HepG2 (cell line): ENCODE measurements at places on chromosomes 1 and 21.

GRCh38 chr1:212903664-212904063, 45.6 kb downstream of the FLVCR1 start:
- DNase-seq = no peak
- H3K27me3 ChIP-seq = no peaks in the 10 kb centered on the region
- H3K4me1 ChIP-seq = no peaks in the 10 kb centered on the region
- no peaks in the 10 kb centered on the region for H3K36me3 ChIP-seq

DNA sequence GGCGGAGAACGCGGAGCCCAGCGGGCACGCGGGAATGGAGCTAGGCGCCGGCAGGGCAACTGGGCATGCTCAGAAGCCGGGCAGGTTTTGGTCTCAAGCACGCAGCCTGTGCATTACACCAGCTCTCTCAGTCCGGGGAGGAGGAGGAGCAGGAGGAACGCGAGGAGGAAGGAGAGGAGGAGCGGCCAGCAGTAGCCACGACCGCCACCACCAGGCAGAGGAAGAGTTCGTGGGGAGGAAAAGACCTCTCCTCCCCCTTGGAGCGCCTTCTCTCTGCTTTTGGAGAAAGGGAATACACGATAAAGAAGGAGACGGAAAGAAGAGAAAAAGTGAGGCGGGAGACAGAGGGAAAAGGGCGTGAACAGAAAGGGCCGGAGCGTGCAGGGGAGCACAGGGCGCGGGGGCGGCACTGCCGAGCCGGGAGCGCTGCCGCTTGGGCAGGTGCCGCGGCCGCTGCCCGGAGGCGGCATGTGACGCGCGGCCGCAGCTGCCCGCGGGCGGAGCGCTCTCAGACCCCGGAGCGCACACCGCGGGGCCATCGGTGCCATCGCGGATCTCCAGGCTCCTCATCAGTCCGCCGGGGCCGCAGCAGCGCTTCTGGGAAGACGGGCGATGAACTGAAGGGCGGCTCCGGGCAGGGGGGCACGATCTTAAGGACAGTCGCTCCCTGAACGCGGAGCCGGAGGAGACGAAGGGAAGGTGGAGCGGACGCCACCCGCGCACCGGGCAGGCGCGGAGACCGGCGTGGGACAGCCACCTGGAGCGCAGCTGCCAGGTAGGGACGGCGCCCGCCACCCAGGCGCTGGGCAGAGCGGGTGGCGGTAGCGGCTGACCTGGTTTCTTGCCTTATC, at the start of gene CHRM3:
TSS of gene CHRM3 (plus strand) at position 116 of the 851 bp plus-strand sequence. CDS start 520,884 bp downstream, outside the sequence.
- no peak within 1 kb of the TSS for H3K27ac ChIP-seq
- no peaks in the 10 kb centered on the region for H3K27me3 ChIP-seq
- no peak within 1 kb of the TSS for H3K4me3 ChIP-seq
- DNase-seq = no peak
- no peaks in the 10 kb centered on the region for H3K4me1 ChIP-seq
- no peaks in the 10 kb centered on the region for H3K36me3 ChIP-seq

DNA sequence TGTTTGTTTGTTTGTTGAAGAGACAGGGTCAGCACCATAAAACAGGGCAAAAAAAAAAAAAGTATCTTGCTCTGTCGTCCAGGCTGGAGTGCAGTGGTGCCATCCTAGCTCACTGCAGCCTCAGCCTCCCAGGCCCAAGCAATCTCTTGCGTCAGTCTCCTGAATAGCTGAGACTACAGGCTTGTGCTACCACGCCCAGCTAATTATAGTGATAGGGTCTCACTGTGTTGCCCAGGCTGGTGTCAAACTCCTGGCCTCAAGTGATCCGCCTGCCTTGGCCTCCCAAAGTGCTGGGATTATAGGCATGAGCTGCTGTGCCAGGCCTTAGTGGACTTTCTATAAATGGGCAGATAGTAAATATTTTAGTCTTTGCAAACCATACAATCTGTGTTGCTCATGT, 19.2 kb downstream of the DDI2 start:
- no peak for DNase-seq
- no peaks in the 10 kb centered on the region for H3K4me1 ChIP-seq
- no peak overlapping the region for H3K4me3 ChIP-seq
- H3K27ac ChIP-seq = no peak overlapping the region
- H3K27me3 ChIP-seq = no peaks in the 10 kb centered on the region

DNA sequence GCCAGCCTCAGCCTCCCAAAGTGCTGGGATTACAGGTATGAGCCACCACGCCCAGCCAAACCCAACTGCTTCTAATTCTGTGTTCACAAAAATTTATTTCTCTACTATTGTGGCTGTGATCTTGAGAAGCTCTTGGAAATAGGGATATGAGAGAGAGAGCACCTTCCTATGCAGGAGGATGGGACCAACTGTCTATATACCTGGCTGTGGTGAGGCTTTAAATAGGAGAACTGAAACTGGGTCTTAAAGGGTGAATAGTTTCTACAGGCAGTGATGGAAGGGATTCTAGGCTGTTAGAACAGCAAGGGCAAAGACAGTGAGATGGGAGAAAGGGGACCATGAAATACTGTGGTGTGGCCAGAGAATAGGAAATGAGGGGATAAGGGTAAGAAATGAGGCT, 8.3 kb upstream of the PTCH2 start:
- H3K27me3 ChIP-seq = no peaks in the 10 kb centered on the region
- no peaks in the 10 kb centered on the region for H3K36me3 ChIP-seq
- no peak overlapping the region for H3K27ac ChIP-seq
- H3K4me1 ChIP-seq = peaks cover 33% of the 10 kb centered on the region
- DNase-seq = no peak

GRCh38 chr1:202416641-202417040, 68.1 kb downstream of the PPP1R12B start:
- no peak overlapping the region for H3K4me3 ChIP-seq
- no peaks in the 10 kb centered on the region for H3K36me3 ChIP-seq
- no peak overlapping the region for H3K27ac ChIP-seq

- H3K27me3 ChIP-seq = no peaks in the 10 kb centered on the region
- H3K27ac ChIP-seq = no peak overlapping the region
- no peaks in the 10 kb centered on the region for H3K4me1 ChIP-seq
- no peak overlapping the region for H3K4me3 ChIP-seq
- H3K36me3 ChIP-seq = no peaks in the 10 kb centered on the region
Measured at GRCh38 chr1:174916846-174917245, 82.9 kb upstream of the CACYBP start.

DNA sequence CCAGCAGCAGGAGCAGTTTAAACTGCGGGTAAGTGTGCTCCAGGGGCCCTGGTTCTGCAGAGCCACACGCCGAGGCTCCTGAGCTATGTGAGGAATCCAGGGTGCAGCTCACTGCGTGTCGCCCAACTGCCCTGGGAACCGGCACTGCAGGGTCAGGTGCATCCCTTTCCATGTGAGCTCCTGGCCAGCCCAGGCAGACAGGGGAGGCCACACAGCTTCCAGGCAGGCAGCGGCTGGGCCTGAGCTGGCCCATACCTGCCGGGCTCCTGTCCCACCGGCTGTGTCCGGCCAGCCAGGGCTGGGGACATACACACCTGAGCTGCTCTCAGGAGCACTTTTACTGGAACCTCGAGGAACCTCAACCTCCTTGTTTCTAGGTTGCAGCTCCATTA, 18.6 kb upstream of the COL18A1 start:
- peaks cover 59% of the 10 kb centered on the region for H3K27me3 ChIP-seq
- no peak for DNase-seq
- no peaks in the 10 kb centered on the region for H3K36me3 ChIP-seq
- H3K4me1 ChIP-seq = peaks cover 68% of the 10 kb centered on the region
- no peak overlapping the region for H3K4me3 ChIP-seq
- no peak overlapping the region for H3K27ac ChIP-seq

- H3K27ac ChIP-seq = no peak overlapping the region
- no peaks in the 10 kb centered on the region for H3K27me3 ChIP-seq
- H3K4me3 ChIP-seq = no peak overlapping the region
- peaks cover 9% of the 10 kb centered on the region; the same call in 1 of the 2 replicates for H3K4me1 ChIP-seq
- no peaks in the 10 kb centered on the region for H3K36me3 ChIP-seq
Measured at GRCh38 chr1:244391761-244392160, 59.9 kb downstream of the ADSS2 start.

DNA sequence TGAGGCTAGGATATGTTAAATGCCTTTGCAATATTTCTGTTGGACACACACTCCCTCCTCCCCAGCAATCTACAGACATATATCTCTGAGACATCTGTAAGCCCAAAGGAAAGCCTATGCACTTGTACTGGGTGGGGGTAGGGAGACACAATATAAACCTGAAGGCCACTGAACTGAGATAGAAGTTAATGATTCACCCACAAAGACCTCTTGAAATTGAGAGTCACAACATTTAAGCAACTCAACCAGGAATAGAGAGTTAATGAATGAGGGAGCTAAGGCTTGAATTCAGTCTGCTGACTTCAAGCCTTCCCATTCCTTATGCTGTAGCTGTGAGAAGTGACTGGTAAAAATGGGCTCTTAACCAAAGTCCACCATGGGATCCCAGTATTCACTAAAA, 5.0 kb downstream of the OR10J1 start:
- no peaks in the 10 kb centered on the region for H3K36me3 ChIP-seq
- DNase-seq = no peak
- H3K4me3 ChIP-seq = no peak overlapping the region

- no peaks in the 10 kb centered on the region for H3K27me3 ChIP-seq
- H3K4me3 ChIP-seq = no peak overlapping the region
- DNase-seq = no peak
- no peaks in the 10 kb centered on the region for H3K36me3 ChIP-seq
- H3K27ac ChIP-seq = no peak overlapping the region
Measured at GRCh38 chr1:45365051-45365450, 24.8 kb upstream of the MUTYH start.

- no peaks in the 10 kb centered on the region; the same call in 2 of the 3 replicates for H3K27me3 ChIP-seq
- H3K4me1 ChIP-seq = peaks cover 80% of the 10 kb centered on the region
- peak overlapping the region; percentile 89 for H3K4me3 ChIP-seq
- peak overlapping the region; percentile 93 for H3K27ac ChIP-seq
- no peaks in the 10 kb centered on the region for H3K36me3 ChIP-seq
Measured at GRCh38 chr1:147241934-147242448, 493 bp upstream of the CHD1L start.

GRCh38 chr1:58852731-58853485, 69.1 kb upstream of the JUN start:
- peaks cover 8% of the 10 kb centered on the region for H3K27me3 ChIP-seq
- H3K4me1 ChIP-seq = peaks cover 67% of the 10 kb centered on the region
- no peak overlapping the region for H3K27ac ChIP-seq
- H3K36me3 ChIP-seq = no peaks in the 10 kb centered on the region

DNA sequence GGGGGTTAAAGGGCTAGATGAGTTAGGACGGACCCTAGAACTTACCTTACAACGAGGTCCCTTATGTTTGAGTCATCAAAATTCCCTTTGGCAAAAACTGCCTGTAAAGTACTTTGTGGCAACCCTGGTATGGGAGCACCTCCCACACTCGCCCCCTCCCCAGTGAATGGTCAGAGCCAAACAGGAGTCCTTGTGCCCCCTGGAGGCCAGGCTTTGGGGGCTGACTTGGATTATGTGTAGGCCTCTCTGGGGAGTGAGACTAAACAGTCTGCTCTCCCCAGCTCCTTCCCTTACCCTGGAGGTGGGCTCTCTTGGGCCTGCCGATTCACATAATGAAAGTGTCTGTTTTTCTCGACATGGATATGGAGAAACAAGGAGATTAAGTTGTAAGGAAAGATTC, 81.2 kb downstream of the ADCY10 start:
- H3K4me3 ChIP-seq = no peak overlapping the region
- no peaks in the 10 kb centered on the region for H3K36me3 ChIP-seq
- H3K4me1 ChIP-seq = no peaks in the 10 kb centered on the region
- DNase-seq = no peak
- no peak overlapping the region for H3K27ac ChIP-seq

- H3K27me3 ChIP-seq = peaks cover 41% of the 10 kb centered on the region
- H3K4me1 ChIP-seq = no peaks in the 10 kb centered on the region
- H3K27ac ChIP-seq = no peak overlapping the region
- H3K36me3 ChIP-seq = no peaks in the 10 kb centered on the region
- DNase-seq = no peak
Measured at GRCh38 chr1:14782741-14783591, 184.5 kb downstream of the KAZN start.

GRCh38 chr1:43796111-43796581, 88.8 kb downstream of the ST3GAL3 start:
- H3K27me3 ChIP-seq = no peaks in the 10 kb centered on the region
- no peak overlapping the region for H3K4me3 ChIP-seq
- H3K36me3 ChIP-seq = no peaks in the 10 kb centered on the region; the same call in 1 of the 2 replicates
- 0 out of 2 replicates have a peak, but pooled peaks cover 5% of the 10 kb centered on the region for H3K4me1 ChIP-seq
- H3K27ac ChIP-seq = no peak overlapping the region
- no peak for DNase-seq

DNA sequence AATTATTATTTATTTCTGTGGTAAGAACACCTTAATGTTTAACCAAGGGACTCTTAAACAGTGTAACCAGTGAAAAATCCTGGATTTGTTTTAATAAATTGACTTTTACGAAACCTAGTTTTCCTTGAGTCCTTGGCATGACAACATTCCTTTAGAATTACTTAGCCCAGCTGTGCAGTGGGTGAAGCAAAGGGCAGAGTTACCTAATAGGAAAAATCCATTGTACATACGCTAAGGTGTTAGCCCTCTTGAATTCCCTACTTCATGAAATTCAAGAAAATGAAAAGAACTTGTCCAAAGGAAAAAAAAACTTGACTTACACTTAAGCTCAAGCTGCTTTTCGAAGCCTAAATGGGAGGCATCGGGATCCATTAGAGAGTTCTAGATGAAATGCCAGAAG, 852.0 kb upstream of the ADAMTS5 start:
- no peaks in the 10 kb centered on the region for H3K4me1 ChIP-seq
- H3K4me3 ChIP-seq = no peak overlapping the region
- DNase-seq = no peak
- no peaks in the 10 kb centered on the region for H3K27me3 ChIP-seq

DNA sequence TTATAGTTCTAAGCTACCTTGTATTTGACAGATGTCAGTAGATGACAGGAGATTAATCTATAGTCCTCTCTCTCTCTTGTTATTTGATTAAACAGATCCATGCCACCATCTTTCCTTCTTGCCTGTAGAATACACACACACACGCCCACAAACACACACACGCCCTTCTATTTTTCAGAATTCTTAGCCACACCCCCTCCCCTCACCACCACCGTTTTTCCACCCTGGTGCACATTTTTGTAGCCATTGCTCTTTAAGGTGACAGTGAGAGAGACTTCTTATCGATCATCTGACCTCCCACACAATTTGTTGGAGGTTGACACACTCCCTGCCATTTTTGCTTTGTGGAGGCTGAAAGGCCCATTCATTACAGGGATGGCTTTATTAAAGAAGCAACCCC, 123.2 kb downstream of the NTNG1 start:
- no peak for DNase-seq
- H3K36me3 ChIP-seq = no peaks in the 10 kb centered on the region
- no peak overlapping the region for H3K27ac ChIP-seq
- no peaks in the 10 kb centered on the region for H3K4me1 ChIP-seq
- H3K27me3 ChIP-seq = no peaks in the 10 kb centered on the region
- no peak overlapping the region for H3K4me3 ChIP-seq
